ENCODE measurements at places on chromosomes 7 and 10.

DNA sequence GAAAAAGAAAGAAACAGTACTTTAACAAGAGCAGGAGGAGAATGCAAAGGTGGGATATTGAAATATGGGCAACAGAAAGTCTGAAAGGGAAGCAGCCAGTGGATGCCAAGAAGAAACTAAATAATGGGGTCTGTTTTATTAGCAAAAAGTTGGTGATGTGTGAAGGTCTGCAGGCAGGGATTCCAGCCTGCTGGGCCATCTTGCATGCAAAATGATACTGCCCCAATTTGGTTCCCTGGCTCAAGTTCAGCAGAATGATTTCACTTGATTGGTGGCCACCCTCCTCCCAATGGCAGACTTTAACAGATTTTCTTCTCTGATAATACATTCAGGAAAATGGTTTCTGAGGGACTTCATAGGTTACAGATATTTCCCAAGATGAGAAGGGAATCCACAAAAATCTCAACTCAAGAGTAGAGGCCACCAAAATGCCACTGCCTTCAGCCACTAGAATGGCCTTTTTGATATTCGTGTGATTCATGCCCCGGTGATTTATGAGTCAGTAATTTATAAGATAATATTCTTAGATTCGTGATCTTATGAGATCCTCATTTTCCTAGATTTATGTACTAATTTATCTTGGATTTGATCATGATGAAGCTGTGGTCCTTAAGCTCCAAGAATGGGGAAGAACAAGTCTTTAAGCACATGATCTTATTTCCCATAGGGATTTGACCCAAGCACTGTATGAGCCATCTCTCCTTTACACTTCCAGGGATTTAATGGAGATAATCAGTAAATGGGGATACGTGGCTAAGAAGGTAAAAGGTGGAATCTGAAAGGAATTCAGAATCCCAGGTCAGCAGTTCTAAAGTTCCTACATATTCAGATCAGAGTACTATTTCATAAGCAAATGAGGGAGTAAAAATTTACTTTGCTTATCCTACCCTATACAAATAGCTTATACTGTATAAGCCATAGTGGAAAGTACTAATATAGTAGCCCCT lies 32.3 kb upstream of the ADD3 start:
- DNase-seq = no peak

DNA sequence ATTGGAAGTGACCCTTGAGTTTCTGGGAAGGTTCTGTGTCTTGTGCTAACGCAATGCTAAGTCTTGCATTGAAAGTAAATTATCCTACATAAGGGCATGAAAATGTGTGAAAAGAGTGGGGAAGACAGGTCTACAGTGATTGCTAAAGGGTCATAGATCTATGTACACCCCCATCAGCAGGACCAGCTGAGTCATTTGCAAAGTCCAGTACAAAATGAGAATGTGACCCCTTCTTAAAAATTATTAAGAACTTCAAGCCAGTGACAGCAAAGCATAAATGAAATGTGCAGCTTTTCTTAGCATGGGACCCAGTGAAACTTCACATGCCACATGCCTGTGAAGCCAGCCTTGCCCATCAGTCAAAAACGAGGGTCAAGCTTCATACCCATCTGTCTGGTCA lies 640.7 kb upstream of the MKI67 start:
- DNase-seq = no peak

GRCh38 chr10:34184397-34184796 lies 630.7 kb downstream of the PARD3 start:
- DNase-seq = no peak

GRCh38 chr10:109183366-109183765 lies 739.9 kb downstream of the XPNPEP1 start:
- DNase-seq = no peak

DNA sequence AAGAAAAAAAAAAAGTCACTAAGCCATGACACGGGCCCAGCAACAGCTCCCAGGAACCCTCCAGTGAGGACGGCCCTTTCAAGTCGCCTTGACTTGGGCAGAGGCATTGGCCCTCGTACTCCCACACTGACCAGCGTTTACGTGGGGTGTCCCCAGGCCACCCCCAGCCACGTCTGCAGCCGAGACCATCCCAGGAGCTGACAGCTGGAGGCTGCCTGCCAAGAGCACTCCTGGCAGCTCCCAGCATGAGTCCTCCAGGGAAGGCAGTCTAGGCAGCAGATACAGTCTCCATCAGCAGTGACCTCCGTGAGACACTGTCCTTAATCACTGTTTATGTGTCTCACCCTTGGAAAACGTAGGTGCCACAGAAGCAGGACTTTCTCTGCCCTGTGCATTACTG lies 86.5 kb downstream of the PROSER2 start:
- no peak for DNase-seq

GRCh38 chr7:11714676-11715075 lies 117.3 kb downstream of the THSD7A start:
- DNase-seq = no peak

DNA sequence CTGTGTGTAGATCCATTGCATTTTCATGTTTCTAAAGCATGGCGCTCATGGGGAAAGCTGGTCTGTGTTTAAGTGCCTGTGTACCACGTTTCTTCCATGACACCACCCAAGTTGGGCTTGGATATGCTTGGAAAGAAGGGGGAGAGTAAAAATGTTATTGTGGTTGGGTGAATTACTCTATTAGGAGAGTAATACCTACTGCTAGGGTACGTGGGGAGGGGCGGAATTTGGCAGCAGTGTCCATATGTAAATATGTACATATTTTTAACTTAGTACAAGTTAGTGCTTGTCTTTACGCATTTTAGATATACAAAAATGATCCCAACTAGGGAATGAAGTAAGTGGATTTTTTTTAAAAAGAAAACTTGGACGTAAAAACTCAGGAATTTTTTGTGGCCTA lies 42.9 kb upstream of the SAMD8 start:
- no peak for DNase-seq

DNA sequence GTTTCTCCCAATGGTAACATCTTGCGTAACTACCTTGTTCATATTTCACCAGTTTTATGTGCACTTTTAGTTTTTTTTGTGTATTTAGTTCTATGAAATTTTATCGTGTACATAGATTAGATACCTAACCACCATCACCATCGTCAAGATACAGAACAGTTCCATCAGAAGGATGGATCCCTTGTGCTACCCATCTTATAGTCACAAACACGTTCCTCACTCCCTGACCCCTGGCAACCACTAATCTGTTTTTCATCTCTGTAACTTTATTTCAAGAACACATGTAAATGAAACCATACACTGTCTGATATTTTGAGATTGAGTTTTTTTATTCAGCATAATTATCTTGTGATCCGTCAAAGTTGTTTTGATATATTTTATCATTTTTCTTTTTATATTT lies 29.9 kb downstream of the FANK1 start:
- DNase-seq = no peak

DNA sequence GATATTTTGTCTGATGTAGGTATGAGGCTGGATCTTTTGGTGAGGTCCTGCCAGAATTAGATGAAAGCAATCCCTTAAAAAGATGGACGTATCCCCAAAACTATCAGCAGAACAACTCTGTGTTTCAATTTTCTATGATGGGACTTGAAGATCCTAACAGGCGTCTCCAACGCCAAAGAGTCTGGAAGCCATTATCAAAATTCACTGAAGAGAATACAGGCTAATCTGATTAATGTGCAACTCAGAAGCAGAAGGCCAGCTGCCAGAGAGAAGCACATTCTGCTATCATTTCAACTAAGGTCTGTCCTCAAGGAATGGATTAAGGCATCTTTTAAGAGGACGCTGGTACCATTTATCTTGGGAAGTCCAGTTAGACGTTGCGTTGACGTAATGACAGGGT lies 119.7 kb downstream of the FGFR2 start:
- no peak for DNase-seq

DNA sequence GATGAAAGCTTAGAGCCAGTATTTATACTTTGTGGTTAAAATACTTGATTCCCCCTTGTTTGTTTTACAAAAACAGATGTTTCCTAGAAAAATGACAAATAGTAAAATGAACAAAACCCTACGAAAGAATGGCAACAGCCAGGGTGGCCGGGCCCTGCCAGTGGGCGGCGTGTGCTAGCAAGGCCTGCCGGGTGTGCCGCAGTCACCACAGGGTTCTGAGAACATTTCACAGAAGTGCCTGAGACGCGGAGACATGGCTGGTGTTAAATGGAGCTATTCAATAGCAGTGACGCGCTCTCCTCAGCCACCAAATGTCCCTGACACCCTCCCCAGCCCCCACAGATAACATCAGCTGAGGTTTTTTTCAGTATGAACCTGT lies 14.5 kb downstream of the GPR146 start:
- DNase-seq = no peak

DNA sequence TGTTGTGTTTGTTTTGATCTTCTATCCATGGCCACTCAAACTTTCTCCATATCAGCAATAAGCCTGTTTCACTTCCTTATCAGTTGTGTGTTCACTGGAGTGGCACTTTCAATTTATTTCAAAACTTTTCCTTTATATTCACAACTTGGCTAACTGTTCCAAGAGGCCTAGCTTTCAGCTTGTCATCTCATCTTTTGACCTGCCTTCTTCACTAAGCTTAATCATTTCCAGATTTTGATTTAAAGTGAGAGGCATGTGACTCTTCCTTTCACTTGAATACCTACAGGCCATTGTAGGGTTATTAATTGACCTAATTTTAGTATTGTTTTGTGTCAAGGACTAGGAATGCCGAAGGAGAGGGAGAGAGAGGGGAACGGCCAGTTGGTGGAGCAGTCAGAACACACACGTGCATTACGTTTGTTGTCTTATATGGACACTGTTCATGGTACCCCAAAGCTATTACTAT lies 5.5 kb upstream of the GNAT3 start:
- no peak for DNase-seq

DNA sequence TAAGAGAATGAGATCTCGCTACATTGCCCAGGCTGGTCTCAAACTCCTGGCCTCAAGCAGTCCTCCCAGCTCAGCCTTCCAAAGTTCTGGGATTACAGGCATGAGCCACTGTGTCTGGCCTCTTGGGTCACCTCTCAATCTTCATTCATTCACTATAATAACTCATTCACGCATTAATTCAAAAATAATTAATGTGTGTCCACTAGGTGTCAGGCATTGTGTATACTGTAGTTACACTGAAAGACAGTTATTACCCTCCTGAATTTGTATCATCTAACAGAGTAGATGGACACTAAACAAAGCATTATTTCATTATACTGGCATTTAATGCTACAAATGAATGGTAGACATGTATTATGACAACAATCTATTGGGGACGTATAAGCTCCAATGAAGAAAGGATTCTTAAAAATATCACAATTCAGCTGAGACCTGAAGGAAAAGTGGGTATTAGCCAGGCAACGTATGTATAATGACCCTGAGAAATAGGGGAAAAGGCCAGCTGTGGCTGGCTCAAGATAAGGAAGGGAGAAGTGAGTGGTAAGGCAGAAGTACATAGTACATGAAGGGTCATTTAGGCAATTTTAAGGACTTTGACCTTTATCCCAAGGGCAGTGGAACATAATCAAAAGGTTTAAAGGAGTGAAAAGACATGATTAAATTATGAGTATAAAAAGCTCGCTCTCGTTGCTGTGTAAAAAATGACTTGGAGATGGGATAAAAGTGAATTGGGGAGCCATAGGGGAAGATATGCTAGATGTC lies 150.7 kb downstream of the BTAF1 start:
- no peak for DNase-seq

- no peak for DNase-seq
Measured at GRCh38 chr7:77388055-77388641, 28.0 kb downstream of the GSAP start.

DNA sequence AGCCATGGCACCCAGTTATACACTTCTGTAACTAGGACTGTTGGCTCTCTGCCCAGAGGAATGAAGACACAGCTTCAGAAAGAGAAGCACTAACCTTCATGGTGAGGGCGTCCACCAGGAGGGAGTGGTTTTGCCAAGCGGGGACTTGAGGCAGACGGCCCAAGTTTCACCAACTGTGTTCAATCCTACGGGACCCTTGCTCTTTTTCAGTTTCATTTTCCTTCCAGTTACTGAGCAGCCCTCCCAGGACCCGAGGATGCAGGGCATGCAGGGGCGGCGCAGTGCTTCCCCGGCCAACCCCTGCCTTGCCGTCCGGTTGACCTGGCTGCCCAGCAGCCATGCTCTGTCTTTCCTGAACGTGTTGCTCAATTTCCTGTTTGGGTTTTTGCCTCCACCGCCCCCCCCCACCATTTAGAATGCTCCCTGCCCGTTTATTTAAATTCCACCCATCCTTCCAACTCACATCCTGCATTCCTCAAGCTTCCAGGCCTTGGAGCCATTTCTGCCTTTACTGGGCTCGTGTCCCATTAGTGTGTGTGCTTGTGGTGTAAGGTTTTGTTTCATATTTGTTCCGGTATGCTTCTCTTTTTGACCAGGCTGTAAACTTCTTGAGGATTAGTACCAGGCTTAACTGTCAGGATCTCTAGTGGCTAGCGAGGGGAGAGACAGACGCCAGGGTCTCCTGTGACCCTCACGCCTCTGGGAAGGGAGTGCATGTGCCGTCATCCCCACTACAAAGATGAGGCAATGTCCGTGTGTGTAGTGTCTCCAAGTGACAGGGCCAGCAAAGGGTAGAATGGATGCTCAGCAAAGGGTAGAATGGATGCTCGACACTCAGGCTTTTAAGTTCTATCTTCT lies 31.6 kb downstream of the IL15RA start:
- DNase-seq = peak; percentile 16

DNA sequence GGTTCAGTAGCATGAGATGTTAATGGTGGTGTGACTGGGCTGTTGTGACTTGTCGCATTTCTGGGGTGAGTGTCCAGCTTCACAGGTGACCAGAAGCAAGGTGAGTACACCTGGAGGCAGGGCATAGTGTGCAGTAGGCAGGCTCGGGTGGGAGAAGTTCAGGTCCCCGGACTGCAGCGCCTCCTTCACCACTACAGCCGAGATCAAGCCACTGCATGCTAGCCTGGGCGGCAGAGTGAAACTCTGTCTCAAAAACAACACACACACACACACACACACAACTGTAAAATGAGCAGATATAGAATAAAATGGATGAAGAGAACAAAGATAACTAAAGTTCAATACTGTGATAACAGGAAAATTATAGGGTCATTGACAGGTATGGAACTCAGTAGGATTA lies 11.1 kb upstream of the PARD3 start:
- DNase-seq = no peak

DNA sequence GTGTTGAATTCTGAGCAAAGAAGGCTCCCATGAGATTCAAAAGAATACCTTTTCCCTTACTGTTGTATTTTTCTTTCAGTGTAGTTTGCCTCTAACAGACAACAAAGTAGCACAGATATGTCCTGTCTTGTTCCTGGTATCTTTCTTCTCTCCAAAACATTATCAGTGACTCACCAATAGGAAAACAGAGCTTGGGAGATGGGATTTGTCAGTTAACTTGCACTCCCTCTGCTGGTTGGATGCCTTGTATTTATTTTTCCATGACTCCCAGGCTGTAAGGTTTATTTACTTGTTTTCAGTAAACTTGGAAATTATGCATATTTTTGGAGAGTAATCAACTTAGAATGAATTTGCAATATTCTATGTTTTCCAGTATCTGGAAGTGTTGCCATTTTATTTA lies 129.7 kb downstream of the SAMD9 start:
- no peak for DNase-seq

- DNase-seq = no peak
Measured at GRCh38 chr10:12729885-12730284, 271.6 kb downstream of the CCDC3 start.

- no peak for DNase-seq
Measured at GRCh38 chr7:73690646-73691045, 7.2 kb downstream of the BUD23 start.

GRCh38 chr10:6055929-6056328 lies 6.2 kb downstream of the IL2RA start:
- DNase-seq = no peak

GRCh38 chr10:15703151-15703880 lies 16.4 kb downstream of the ITGA8 start:
- DNase-seq = no peak

GRCh38 chr10:6647811-6648526 lies 67.9 kb upstream of the PRKCQ start:
- no peak for DNase-seq

GRCh38 chr7:64793106-64793755 lies 997 bp upstream of the ZNF138 start:
- DNase-seq = no peak

Data from bone marrow (tissue), 2 donors.